ENCODE measurements at places on chromosomes 1 and 21.
A peak's percentile ranks its signal among the peaks of the same experiment; 100 is the strongest.

DNA sequence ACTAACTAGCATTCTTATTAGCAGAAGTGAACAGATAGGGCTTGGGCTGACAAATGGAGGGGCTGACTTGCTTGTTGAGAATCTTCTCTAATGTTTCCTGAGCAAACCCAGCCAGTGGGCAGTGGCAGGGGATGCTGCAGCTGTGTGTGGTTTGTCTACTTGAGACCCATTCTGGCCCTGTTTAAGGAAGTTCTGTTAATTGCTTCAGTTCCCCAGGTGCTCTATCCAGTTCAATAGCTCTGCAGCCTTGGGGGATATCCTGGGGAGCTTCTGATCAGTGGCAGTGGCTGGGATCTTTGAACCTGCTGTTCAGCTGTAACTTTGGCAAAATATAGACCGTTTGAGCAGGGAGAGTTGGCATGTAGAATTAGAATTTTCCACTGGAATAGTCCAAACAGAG is 137.4 kb downstream of the ZNF326 start:
- no peak for DNase-seq

GRCh38 chr21:15309022-15309590 is 244.3 kb upstream of the NRIP1 start:
- no peak for DNase-seq

DNA sequence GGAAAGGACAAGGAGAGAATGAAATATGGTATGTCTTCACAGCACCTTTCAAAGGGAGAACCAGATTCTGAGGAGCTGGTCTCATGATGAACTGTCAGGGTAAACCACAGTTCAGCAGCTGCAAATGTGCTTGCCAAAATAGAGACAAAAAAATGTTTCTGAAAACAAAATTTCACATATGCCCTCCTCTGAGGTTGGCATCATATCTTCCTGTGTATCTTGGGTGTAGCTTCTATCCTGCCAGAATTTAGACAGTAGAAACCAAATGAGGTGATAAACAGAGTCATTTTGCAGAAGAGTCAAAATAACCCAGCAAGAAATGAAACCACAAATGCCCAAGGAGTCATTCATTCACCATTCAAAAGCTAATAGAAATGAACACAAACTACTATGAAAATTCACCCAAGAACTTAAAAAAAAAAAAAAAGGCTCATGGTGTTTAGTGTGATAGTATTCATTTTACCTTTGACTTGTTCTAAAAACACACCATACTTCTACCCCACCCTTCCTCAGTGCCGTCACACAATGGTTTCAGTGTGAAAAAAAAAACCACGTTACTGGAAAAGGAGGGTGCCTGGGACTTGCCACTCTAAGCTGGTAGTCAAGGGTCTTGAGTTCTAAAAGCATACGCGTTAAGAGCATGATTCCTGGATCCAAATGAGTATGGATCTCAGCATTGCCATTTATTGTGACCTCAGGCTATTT is 18.5 kb downstream of the SELL start:
- DNase-seq: no peak

DNA sequence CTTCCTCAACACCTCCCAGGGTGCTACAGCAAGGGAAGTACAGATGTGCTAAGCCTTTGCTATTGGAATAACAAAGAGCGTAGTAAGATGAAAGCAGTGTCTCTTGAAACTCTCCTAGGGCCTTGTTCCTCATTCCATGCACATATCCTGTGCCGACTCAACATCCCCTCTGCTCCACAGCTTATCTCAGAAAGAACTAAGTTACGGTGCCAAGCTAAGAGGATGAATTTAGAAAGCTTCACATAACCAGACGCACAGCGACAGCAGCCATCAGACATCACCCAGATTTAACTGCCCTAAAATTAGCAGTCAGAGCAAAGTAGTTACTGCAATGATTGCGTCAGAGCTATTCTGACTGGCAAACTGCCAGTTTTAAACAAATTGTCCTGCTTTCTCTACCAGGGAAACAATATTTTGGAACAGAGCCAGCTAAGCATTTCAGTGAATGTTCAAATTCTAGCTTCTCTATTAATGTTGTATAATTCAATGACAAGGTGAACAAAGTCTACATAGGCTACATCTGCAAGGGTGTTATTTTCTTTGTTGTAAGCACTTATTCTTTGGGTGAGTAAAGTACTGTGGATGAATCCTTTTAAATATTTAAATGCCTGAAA is 9.5 kb downstream of the SIPA1L2 start:
- DNase-seq: peak; percentile 9

DNA sequence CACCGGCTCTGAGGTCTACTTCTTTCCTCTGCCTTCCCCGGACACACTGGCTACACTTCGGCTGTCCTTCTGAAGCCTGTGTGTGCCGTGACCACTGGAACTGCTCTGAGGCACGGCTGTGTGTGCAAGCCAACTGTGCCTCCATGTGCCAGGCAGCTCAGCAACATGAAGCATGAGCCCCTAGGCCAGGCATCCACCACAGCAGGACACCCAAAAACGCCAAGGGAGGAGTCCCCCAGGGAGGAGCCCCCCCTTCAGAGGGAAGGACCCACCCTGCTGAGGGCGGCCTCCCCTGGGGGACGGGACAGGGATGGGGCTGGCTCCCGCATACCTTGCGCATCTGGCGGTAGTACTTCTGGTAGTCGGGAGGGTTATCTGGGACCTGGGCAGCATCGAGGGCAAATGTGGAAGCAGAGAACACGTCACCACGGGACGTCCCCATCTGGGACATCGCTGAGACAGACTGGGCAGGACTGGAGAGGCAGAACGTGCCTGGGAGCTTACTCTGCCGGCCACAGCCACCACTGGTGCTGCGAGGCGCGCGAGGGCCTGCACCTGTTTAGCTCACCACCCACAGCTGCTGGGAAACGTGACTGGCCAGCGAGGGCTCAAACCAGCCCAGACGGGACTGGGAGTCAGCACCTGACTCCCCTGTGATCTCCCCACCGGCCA is 20.5 kb downstream of the LSS start:
- DNase-seq: no peak

GRCh38 chr1:7302126-7302525 is 469.0 kb upstream of the VAMP3 start:
- no peak for DNase-seq

DNA sequence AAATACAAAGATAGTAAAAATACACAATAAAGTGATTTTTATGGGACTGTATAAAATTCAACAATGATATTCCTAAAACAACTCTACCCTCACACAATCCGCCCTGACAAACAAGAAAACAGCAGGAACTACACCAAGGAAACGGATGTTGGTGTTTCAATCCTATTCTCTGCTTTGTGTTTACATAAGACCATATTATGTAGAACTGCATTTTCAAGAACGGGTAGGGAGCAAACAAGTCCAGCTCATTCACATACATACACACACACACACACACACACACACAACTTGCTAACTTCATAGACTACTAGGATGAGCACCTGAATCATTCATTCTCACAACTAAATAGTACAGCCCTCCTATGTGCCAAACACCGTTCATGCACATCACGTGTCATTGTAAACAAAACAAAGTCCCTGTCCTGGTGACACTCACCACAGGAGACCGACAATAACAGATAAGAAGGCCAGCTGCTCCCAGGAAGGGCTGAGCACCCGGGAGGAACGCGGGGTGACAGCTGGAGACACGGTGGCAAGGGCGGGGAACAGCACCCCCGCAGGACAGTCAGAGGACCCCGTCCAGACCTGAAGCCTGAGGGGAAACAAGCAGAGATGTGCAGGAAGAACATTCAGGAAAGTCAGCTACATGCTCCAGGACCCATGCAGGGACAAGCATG is 43.0 kb downstream of the NPHP4 start:
- no peak for DNase-seq

DNA sequence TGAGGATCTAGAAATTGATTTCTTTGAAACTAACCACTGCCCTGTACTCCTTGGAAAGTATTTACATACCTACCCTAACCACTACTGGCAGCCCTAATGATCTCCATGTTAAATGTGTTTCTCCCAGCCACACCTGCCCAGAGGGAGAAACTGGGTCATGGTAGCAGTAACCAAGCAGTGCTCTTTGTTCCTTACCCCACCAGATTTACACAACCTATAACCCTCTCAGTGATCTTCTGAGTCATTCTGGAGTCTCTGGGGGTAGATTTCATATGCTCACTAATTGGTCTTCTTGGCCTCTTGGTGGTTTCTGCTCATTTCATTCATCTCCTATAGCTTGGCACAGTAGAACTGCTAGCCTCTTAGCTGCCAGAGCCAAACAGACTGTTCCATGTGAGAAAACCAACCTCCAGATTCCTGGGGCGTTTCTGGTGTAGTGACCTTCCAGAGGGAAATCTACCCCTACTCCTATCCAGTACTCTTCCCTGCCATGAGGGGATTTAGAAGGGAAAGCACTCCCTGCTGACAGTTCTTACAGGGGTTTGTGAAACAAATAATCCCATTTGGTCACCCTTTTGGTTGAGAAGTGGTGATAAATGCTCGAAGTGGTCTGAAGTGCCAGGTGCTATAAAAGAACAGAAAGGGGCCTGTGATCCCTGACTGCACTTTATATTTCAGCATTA is 36.2 kb upstream of the LRIG2 start:
- peak; percentile 32 for DNase-seq

DNA sequence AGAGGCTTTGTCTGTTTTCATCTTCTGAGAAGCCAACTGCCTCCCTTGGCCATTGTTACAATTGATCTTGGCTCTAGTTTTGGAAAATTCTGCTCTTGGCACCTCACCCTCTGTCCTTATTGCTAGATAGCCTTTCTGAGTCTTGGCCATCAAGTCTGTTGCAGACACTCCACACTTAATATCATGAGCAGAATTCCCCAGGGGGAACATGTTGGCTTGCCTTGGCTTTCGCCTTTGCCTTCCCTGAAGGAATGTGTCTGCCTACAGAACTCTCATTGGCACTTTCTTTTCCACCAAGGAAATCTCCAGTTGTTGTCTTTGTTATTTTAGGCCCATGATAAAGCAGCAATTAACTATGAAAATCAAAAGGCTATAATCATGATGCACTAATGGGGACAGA is 42.7 kb upstream of the LDLRAP1 start:
- DNase-seq: no peak

DNA sequence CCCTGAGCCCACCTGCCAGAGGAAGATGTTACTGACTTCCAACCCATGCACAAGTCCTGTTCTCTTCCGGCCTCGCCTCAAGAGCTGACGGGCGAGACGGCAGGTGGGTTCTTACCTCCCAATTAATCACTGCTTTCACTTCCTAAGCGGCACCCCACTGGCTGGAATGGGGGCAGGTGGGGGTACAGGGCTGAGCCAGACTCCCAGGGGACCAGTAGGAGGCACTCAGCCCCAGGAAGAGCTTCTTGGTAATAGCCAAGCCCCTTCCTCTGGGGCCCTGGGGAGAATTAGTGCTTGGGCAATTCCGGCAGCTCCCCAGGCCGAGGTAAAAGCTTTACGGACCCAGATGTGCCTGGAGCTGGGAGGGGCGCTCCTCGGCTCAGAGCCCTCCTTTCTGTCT is 9.7 kb downstream of the CNTN2 start:
- no peak for DNase-seq

DNA sequence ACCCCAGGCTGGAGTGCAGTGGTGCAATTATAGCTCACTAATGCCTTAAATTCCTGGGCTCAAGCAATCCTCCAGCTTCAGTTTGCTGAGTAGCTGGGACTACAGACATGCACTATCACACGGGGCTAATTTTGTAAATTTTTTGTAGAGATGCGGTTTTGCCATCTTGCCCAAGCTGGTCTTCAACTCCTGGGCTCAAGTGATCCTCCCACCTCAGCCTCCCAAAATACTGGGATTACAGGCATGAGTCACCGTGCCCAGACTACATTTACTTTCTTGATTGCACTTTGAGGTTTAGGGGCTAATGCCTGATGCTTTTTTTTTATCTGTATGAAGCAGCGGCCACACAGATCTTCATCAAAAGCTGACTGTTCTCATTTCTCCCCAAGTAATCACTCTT is 124.6 kb downstream of the KIF26B start:
- DNase-seq: no peak

DNA sequence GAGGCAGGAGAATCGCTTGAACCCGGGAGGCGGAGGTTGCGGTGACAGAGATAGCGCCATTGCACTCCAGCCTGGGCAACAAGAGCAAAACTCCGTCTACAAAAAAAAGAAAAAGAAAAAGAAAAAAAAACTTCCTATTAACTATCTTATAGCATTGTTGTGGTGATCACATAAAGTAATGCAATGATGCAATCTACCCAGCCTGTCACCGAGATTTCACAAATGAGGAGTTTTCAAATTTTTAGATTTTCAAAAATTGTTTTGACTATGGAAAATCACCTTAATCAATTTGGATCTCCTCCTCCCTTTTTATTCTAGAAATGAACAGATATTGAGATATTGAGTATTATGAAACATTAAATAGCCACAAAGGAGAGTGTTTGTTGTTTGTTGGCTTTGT is 8.0 kb downstream of the FMO5 start:
- DNase-seq: no peak

GRCh38 chr1:30971496-30971895 is 62.9 kb upstream of the SDC3 start:
- DNase-seq: no peak

DNA sequence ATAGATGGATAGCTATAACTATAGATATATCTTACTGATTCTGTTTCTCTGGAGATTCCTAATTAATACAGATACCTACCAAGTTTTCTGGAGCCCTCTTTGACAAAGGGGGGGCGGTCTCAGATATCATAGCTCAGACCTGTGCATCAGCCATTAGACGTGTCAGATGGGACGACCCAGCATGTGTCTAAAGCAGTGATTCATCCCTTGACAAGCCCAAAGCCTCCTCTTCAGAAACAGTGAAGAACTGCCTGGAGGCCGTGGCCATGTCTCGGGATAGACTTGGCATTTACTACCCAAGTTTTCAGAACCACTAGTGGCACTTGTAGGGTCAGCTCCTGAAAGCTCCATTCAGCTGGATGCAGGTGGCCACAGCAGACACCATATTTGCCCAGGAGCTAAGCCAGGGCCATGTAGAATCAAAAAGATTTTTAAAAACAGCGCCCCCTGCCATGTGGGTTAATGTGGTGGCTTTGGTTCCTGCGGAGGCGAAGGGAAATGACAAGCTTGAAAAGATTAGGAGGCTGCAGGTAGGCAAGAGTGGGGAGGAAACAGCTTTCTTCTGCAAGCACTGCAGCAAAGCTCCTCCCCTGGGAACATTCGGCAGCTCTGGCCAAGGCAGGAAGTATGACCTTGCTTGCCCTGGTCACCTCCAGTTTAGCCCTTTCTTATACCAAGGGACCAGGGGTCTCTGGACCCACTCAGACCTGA is 82.2 kb downstream of the FBXO2 start:
- no peak for DNase-seq

- peak; percentile 73 for DNase-seq
Measured at GRCh38 chr1:39657923-39658485, 13.9 kb downstream of the NT5C1A start.

DNA sequence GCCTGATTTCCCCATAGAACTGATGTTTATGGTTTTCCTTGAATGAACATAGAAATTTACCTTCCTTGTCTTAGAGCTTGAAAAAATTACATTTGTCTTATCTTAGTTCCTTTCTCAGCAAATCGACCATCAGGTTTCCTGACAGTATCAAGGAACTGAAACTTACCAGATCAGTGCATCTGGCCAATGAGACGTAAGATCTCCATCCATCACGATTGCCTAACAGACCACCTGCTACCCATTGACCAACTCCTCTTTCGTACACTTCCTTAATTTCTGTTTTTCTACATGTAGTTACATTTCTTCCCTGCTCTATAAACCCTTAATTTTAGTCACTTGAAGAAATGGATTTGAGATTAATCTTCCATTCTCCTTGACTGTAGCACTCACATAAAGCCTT is 57.4 kb upstream of the TMPRSS15 start:
- no peak for DNase-seq

- DNase-seq: no peak
Measured at GRCh38 chr1:240468656-240469055, 143.3 kb downstream of the GREM2 start.

Measured in foreskin fibroblast (primary cell).